ENCODE measurements at places on chromosomes 2 and 18. TPM values are rescaled to one million over a fixed set of nuclear protein-coding genes. Genes with fewer than 3 reads are reported as not detected.

GRCh38 chr2:186496401-186496800, 10.3 kb downstream of the ZC3H15 start:
- no peak for DNase-seq

DNA sequence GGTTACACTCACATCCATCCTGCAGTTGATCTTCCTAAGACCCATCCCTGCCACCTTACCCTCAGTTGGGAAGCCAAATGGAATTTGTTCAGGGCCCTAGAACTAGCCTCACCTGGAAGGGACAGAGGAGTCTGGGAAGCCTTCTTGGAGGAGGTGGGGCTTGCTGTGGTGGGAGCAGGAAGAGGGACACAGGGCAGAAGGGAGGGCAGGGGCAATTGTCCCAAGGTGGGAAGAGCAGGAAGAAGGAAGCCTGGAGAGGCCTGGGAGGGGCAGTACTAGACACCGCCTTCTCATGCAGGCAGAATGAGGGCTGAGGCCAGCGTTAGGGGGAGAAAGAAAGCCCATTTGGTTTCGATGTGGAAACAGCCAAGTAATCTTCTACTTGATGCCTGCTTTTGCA, 34.1 kb upstream of the ASPRV1 start:
- no peak for DNase-seq

The CDH7 gene
- polyA plus RNA-seq = 13.9 TPM

GRCh38 chr2:181678861-181679543, 1.3 kb downstream of the NEUROD1 start:
- no peak for DNase-seq

GRCh38 chr2:48380989-48381625, 148.8 kb upstream of the STON1 start:
- DNase-seq = no peak

GRCh38 chr18:35691625-35692024, 110.1 kb downstream of the GALNT1 start:
- no peak for DNase-seq

- no peak for DNase-seq
These were observed 29.8 kb downstream of the COL6A3 start for GRCh38 chr2:237383991-237384671.

GRCh38 chr18:70156886-70157285, 48.6 kb downstream of the RTTN start:
- no peak for DNase-seq

DNA sequence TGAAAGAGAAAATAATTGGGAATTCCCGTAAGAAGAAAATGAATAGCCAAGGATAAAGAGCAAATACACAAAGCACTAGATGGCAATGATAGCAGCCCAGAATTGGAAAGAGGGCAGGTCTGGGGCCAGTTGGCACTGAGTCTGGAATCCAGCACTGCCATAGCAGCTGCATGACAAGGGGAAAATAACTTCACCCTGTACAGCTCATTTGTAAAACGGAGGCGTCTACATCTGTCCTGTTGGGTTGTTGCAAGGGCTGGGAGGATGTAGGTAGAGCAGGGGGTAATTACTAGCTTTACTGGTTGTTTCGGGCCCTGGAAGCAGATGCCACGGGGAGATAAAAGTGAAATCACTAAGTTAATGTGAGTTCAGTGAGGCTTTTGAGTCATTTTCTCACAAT, 110.0 kb upstream of the RASGRP3 start:
- no peak for DNase-seq

- no peak for DNase-seq
These were observed 795 bp upstream of the SETBP1 start for GRCh38 chr18:44679914-44680272.

The PLA2R1 gene
- polyA plus RNA-seq = 82.1 TPM

The MC2R gene
- not detected for polyA plus RNA-seq

GRCh38 chr2:101753720-101754490, 56.4 kb downstream of the MAP4K4 start:
- DNase-seq = no peak

- no peak for DNase-seq
These were observed 2012.0 kb upstream of the LRRTM1 start for GRCh38 chr2:82316586-82316985.

The CFAP210 gene
- polyA plus RNA-seq = 3.7 TPM

The ALPI gene
- polyA plus RNA-seq = 0.07 TPM

- DNase-seq = no peak
These were observed 80.8 kb upstream of the LCLAT1 start for GRCh38 chr2:30366199-30366691.

- DNase-seq = no peak
These were observed 264.0 kb downstream of the TPGS2 start for GRCh38 chr18:36564841-36565240.

The IL1F10 gene
- polyA plus RNA-seq = not detected

The SCYGR4 gene
- polyA plus RNA-seq = not detected

GRCh38 chr2:195514365-195514764, 142.7 kb upstream of the SLC39A10 start:
- no peak for DNase-seq

DNA sequence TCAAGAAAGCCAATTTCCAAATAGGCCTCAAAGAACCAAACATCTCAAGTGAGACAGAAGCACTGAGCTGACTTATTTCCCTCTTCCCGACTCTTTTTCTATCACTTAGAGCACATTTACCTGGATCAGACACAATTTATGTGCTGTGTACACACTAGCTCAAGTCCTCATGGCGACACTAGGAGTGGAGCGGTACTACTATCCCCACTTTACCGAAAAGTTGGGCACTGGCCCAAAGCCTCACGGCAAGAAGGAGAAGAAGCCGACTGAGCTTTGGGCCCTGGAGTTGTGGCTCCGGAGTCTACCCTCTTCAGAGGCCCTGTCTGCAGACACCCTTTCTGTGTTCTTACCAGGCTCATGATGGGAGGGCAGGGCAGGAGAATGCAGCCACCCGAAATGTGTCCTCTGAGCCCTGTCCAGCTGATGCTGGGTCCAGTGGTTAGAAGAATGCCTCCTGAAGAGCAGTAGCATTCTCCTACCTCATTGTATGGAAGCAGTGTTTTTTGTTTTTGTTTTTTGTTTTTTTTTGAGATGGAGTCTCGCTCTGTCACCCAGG, 91.7 kb upstream of the CNGA3 start:
- no peak for DNase-seq

Data from renal cortex interstitium (tissue), 15 donors.